ENCODE measurements at places on chromosomes 5 and 9. TPM values are rescaled to one million over a fixed set of nuclear protein-coding genes. Genes with fewer than 3 reads are reported as not detected.

BTNL8 gene
- not detected for total RNA-seq

SNAPC4 gene
- total RNA-seq, result 3.8 TPM

ENTREP1 gene
- total RNA-seq, result under 0.01 TPM

OLFML2A gene
- total RNA-seq, result 33.7 TPM

- H3K36me3 ChIP-seq, result no peaks in the 10 kb centered on the region
- no peak overlapping the region for H3K27ac ChIP-seq
- no peaks in the 10 kb centered on the region for H3K27me3 ChIP-seq
- DNase-seq, result no peak
- no peak overlapping the region for H3K4me3 ChIP-seq
These were observed 165.1 kb downstream of the FBXO4 start for GRCh38 chr5:42090162-42090561.

- H3K27ac ChIP-seq, result no peak overlapping the region
- H3K27me3 ChIP-seq, result no peaks in the 10 kb centered on the region
- DNase-seq, result peak; percentile 32
- no peak overlapping the region for H3K4me3 ChIP-seq
These were observed 5.2 kb upstream of the SPINK4 start for GRCh38 chr9:33234511-33235467.

DNA sequence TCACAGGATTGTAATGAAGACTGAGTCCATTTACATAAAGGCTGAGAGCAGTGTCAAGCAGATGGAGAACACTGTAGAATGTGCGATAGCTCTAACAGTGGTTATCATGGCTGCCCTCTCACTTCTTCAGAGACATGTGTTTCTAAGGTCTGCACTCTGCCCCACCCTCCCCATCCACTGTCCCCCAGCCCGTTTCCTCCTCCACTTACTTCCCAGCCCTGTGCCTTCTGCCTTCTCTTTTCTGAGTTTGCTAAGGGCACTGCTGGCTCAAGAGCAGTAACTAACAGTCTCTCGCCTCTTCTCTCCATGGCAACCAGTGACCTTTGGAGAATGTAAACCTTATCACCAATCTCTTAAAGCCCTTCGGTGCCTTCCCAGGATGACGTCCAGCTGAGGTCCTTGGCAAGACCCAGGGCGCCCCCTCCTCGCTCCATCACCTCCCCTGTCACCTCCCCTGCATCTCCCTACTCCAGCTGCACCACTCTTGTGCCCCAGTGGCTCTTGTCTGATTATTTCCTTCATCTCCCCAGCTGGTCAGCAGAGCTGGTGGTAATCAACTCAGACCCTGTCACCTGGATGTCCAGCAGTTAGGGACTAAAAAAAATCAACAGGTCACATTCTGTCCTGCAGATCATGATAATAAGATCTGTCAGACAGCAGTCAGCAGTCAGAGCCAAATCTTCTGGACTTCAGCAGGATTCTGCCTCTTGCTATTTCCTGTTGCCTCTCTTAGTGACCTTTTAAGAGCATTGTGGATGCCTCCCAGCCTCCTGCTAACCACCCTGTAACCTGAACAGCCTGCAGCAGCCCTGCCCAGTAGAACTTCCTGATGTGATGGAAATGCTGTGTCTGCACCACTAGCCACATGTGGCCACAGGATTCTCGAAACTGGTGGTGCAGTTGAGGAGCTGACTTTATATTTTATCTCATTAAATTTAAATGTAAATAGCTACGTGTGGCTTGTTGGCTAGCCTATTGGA lies 9.0 kb downstream of the FXN start:
- H3K27ac ChIP-seq, result no peak overlapping the region
- peak; percentile 62 for DNase-seq
- peaks cover 2% of the 10 kb centered on the region for H3K36me3 ChIP-seq
- H3K27me3 ChIP-seq, result no peaks in the 10 kb centered on the region

DNA sequence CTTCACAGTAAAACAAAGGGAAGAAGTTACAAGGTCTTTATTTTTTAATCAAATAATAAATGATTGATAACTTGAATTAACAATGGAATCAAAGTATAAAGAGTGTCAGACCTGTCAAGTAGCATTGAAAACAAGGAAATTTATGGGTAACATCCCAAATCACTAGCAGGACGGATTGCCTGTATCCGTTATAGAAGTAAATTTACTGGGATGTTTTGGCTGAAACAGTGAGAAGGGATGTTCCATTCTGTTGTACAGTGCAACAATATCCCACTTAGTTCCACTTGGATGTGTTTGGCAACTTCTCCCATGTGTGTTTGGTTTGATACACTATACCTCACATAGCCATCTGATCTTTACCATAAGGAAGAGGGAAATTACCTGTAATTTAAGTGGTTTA lies 421.0 kb upstream of the CHD1 start:
- H3K27me3 ChIP-seq, result no peaks in the 10 kb centered on the region
- H3K4me1 ChIP-seq, result no peaks in the 10 kb centered on the region
- no peak overlapping the region for H3K4me3 ChIP-seq
- no peak overlapping the region for H3K27ac ChIP-seq
- no peaks in the 10 kb centered on the region for H3K36me3 ChIP-seq

GRCh38 chr5:102920762-102921161 lies 165.7 kb downstream of the PAM start:
- H3K4me1 ChIP-seq, result no peaks in the 10 kb centered on the region
- H3K27me3 ChIP-seq, result no peaks in the 10 kb centered on the region
- H3K36me3 ChIP-seq, result no peaks in the 10 kb centered on the region
- no peak overlapping the region for H3K27ac ChIP-seq
- no peak overlapping the region for H3K4me3 ChIP-seq

- no peaks in the 10 kb centered on the region for H3K36me3 ChIP-seq
- peak; percentile 30 for DNase-seq
- no peak overlapping the region for H3K4me3 ChIP-seq
- H3K4me1 ChIP-seq, result no peaks in the 10 kb centered on the region
These were observed 60.8 kb upstream of the ARRDC3 start for GRCh38 chr5:91443761-91444467.

DNA sequence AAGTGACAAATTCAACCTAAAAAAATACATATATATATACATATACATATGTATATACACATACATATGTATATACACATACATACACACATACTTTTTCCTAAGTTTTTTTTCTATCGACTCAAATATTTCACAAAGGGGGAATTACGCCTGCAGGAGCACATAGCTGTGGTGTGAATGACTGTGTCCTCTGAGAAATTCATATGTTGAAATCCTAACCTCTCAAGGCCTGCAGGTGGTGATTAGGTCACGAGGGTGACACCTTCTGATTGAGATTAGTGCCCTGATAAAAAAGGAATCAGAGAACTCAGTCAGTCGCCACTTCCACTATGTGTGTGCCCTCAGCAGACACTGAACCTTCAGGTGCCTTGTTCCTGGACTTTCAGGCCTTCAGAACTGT lies 248.7 kb downstream of the SEMA5A start:
- H3K4me3 ChIP-seq, result no peak overlapping the region
- H3K27me3 ChIP-seq, result no peaks in the 10 kb centered on the region
- H3K4me1 ChIP-seq, result no peaks in the 10 kb centered on the region
- H3K27ac ChIP-seq, result no peak overlapping the region
- H3K36me3 ChIP-seq, result no peaks in the 10 kb centered on the region
- no peak for DNase-seq

DNA sequence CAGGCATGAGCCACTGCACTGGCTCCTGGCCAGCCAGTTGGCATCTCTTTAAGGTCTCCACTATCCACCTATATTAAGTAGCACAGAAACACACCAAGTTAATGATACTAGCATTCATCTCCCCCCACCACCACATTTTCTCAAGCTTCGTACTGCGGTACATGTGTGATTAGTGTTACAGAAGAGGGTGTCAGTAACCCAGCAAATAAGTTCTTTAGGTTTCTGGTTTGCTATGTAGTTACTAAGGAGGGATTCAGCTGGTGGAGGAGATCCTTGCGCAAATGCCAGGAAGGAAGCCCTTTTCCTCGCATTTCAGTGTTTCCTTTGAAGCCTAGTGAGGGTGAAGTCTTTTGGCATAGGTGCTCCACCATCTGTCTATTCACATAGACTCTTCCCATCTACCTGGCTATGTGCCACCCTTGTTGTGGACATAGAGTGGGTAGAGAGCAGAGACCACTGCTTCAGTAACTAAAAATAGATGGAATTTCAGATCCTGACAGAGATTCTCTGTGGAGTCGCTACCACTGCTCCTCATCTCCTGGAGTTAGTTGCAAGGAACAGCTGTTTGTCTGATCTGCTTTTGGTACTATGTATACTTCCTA lies 16.7 kb downstream of the UBE2D2 start:
- peaks cover 3% of the 10 kb centered on the region for H3K4me1 ChIP-seq
- no peak for DNase-seq
- no peaks in the 10 kb centered on the region for H3K36me3 ChIP-seq
- H3K4me3 ChIP-seq, result no peak overlapping the region
- no peak overlapping the region for H3K27ac ChIP-seq
- H3K27me3 ChIP-seq, result no peaks in the 10 kb centered on the region

DNA sequence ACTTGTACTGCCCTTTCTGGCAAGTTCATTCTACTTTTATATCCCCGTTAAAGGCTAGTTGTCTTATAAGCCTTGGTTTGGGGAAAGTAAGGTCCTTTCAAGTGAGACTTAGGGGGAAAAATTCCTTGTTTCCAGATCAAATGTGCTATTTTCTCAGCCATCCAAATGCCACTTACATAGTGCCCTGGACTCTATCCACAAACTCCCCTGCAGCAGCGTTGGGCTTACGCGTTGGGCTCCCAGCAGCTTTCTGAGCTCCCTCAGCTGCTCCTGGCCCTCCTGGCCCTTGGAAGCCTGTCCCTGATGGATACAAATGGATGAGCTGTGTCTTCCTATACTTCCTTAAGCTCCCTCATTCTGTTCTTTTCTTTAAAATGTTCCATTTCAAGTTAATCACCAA lies 279.2 kb upstream of the PANK3 start:
- no peaks in the 10 kb centered on the region for H3K36me3 ChIP-seq
- DNase-seq, result no peak
- no peaks in the 10 kb centered on the region for H3K27me3 ChIP-seq
- H3K4me1 ChIP-seq, result no peaks in the 10 kb centered on the region

GRCh38 chr5:97980291-97980690 lies 793.2 kb upstream of the RGMB start:
- no peaks in the 10 kb centered on the region for H3K36me3 ChIP-seq
- DNase-seq, result no peak
- no peak overlapping the region for H3K27ac ChIP-seq
- H3K4me1 ChIP-seq, result no peaks in the 10 kb centered on the region
- H3K4me3 ChIP-seq, result no peak overlapping the region

DNA sequence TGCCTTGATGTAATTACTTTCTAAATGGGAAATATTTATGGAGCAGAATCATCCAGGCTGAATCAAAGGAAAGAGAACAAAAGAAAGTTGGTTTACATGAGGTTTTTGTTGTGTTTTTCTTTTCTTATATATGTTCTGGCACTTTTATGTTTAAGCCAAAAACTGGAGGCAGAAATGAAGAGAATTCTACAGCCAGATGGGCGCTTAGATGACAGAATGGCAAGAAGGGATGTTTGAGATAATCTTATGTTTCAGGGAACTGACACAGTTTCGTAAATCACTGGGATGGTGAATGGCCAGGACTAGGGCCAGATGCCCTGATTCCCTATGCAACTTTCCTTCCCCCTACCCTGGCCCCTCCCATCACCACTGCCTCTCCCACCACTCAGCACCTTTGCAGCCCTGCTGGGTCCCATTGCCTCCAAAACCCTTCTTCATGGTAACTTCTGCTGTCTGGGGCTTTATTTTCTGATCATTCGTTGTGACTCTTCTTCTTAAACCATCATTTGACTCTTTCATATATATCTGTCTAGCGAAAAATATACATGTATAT lies 111.8 kb downstream of the EFNA5 start:
- no peaks in the 10 kb centered on the region for H3K36me3 ChIP-seq
- no peaks in the 10 kb centered on the region for H3K27me3 ChIP-seq
- H3K27ac ChIP-seq, result no peak overlapping the region
- DNase-seq, result no peak

DNA sequence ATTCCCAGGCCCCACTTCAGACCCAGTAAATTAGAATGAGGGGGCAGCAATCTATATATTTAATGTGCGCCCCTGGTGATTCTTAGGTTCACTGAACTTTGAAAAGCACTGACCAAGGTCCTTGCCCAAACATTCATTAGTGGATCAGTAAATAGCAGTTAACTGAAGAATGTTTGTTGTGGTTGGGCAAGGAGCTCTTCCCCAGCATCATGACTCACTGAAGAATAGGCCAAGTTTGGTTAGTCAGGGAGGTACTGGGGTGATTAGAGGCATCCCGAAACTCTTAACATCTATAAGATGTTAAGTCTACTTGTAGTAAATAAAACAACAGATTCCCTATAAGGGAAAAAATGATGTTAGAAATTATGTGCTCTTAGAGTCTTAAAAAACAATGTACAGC lies 833 bp upstream of the MROH2B start:
- H3K27me3 ChIP-seq, result no peaks in the 10 kb centered on the region
- DNase-seq, result peak; percentile 59
- no peaks in the 10 kb centered on the region for H3K4me1 ChIP-seq
- H3K36me3 ChIP-seq, result no peaks in the 10 kb centered on the region
- H3K4me3 ChIP-seq, result no peak overlapping the region
- no peak overlapping the region for H3K27ac ChIP-seq

Measured in fibroblast of lung (primary cell).